Stimulated activated CD8-positive, alpha-beta memory T cell treated with anti-CD3 and anti-CD28 coated beads, Interleukin-4, amount 100 ng/mL, for 1 hour (primary cell): ENCODE measurements at places on chromosomes 1 and 21.

DNA sequence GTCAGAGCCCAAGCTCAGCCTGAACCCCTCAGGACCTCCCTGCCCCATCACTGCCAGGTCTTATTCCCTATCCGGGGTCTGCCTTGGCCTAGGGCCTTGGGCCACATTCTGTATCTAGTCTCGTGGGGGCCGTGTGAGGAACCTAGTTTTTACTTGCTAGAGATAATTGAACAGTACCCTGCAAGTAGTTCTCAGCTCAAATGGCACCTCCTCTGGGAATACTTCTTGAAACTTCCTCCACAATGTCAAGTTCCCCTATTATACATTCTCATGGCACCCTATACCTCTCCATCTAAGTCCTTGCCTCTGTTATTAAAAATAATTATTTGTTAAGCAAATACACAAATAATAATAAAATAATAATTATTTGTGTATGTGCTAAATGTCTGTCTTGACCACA, 32.9 kb upstream of the CSF1 start:
- DNase-seq, result no peak

DNA sequence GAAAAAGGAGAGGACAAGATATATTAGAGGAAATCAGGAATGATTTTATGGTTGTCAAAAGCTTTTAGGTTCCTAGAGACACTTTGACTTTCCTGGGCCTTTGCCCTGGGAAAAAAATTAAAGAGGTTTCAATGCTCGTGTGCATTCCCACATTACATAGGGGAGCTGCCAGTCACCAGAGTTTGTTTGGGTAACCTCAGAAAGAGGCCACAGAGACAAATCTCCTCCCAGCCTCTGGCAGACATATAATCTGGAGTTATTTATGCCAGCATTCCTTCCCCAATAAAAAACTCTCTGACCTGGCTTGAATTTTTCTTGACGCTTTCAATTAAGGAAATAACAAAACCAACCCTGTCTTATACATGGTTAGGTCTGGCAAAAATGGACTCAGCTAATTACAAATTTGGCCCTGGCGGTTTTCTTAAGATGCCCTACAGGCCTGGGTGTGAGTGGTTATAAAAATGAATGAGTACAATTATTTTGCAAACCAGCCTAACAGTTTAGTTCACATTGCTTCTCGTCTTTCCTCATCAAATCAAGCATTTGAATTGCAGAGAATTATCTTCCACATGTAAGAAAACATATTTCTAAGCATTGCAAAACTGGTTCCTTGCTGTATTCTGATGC, 63.7 kb downstream of the WLS start:
- no peak for DNase-seq

GRCh38 chr21:35677298-35677841, 383.0 kb downstream of the SETD4 start:
- no peak for DNase-seq

DNA sequence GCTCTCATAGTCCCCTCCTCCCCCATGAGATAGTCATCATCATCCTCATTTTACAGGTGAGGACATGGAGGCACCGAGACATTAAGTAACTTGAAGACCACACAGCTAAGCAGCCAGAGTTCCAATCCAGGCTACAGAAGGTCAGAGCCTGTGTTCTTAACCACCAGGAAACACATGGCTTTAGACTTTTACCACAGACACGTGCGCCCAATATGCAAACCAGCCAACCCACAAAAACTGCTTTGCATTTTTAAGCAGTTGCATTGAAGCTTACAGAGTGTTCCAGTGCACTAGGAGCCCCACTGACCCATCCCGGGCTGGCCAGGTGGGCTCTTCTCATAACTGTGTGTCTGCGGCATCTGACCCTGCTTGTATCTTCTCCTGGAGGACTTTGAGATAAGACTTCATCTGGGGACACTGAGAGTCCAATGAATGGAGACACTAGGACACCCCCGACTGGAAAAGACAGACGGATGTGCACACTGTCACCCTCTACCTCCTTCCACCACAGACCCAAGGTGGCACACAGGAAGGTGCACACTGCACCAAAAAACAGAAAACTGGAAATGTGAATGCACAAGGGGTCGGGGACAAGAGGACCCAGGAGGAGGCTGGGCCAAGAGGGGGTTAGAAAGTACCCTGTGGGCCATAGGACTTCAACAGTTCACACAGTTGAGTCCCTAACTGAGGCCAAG, 56.4 kb downstream of the ETS2 start:
- no peak for DNase-seq

- no peak for DNase-seq
Observed at GRCh38 chr1:197144570-197145325, 1.7 kb downstream of the ASPM start.

- DNase-seq, result no peak
Observed at GRCh38 chr1:25513666-25514065, 29.7 kb upstream of the LDLRAP1 start.

GRCh38 chr1:110310300-110310699, 28.9 kb upstream of the RBM15 start:
- DNase-seq, result no peak

DNA sequence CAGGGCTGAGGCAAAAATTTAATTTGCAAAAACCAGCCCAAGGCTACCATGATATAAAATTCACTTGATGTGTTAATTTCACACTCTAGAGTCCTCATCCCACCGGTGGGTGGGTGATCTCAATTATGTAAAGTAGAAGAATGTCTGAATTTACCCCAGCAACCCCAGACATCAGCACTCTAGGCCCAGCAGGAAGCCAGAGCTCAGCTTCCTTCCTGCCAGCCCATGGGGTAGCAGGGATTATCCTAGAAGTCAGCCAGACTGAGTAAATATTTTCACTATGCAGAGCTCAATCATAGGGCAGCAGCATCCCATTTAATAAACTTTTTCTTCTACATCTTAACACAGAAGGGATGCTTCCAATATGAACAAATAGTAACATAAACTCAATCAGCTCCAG, 71.0 kb downstream of the SIPA1L2 start:
- no peak for DNase-seq

- no peak for DNase-seq
Observed at GRCh38 chr1:234692966-234693580, 83.1 kb upstream of the IRF2BP2 start.

- no peak for DNase-seq
Observed at GRCh38 chr1:205064301-205064700, 20.0 kb downstream of the TMEM81 start.

- DNase-seq, result no peak
Observed at GRCh38 chr1:233066087-233066486, 115.7 kb downstream of the NTPCR start.

DNA sequence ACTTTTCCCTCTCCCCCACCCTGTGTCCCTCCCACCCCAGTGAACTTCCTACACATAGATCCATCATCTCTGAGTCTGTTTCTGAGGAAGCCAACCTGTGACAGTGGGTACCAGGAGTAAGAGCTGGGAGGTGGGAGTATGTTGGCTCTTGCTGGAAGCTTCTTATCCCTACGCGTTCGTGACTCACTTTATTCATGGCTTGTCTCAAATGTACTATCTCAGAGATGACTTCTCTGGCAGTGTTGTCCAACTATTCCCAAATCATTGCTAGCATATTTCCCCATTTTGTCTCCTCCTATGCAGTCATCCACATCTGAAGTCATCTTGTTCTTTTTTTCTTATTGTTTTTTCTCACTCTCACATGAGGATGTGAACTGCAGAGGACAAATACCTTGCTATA, 88.0 kb downstream of the HIVEP3 start:
- no peak for DNase-seq

DNA sequence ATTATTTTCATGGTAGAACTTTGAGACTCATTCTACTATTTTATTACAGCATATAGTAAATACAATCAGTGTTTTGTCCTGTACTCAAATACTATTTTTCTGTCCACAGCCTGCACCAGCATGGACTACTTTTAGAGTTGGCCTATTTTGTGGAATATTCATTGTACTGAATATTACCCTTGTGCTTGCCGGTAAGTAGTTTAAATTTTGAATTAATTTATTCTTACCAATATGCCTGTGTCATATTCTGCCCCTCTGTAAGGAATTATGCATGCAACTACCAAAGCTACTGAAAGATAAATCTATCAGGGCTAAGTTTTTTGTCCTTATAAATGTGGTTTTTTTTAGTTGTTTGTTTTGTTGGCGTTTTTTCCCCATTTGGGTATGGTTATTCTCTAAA, 101.4 kb upstream of the KIAA1614 start:
- DNase-seq, result no peak

- DNase-seq, result no peak
Observed at GRCh38 chr1:35316264-35316663, 47.8 kb downstream of the ZMYM4 start.

DNA sequence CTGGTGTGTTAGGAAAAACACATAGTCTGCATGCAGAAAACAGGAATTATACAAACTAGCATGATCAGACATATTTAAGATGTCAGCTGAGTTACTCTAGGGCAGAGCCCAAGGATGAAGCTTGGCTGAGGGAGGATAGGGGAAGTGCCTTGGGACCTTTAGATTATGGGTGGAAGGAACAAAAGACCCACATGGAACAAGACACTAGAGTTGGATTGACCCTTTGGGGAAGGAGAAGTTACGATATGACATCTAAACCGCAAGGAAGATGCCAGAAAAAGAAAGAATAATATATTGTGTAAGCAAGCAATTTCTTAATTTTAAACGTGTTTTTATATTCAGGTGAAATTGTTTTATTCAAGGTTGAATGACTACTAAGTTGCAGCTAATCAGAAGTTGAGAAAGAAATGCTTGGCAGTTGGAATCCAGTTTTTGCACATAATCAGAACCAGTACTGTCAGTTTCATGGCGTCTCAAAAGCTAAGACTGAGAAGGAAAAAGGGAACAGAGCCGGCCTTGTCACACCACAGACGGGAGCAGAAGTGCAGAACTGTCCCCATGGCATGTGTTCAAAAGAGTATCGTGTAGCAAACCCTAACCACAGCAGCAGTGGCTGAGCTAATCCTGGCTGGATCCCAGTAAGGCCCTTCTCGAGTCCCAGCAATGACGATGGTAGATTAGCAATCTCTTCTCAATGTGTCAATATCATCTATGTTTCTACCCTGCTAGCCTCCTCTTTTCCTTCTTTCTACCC, 31.2 kb upstream of the IFNAR2 start:
- DNase-seq, result no peak

DNA sequence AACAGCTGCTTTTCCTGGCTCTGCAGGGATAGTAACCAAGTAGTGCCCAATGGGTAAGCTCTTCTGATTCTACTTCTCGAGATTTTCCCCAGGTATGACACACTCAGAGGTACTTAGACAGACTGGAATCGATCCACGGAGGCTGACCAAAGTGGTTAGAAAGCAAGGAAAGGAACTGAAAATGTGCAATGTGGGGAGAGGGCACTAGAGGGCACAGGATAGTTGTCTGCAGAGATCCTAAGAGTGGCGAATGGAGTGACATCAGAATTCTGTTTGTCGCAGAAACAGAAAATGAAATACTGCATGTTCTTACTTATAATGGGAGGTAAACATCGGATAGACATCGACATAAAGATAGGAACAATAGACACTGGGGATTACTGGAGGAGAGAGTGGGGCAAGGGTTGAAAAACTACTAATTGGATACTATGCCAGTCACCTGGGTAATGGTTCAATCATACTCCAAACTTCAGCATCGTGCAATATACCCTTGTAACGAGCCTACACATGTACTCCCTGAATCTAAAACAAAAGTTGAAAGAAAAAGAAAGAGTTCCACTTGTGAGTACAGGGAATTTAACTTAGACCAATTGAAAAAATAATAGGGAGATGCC, 23.3 kb downstream of the CYP2J2 start:
- no peak for DNase-seq

- DNase-seq, result no peak
Observed at GRCh38 chr1:23718482-23718881, 24.8 kb upstream of the ELOA start.

DNA sequence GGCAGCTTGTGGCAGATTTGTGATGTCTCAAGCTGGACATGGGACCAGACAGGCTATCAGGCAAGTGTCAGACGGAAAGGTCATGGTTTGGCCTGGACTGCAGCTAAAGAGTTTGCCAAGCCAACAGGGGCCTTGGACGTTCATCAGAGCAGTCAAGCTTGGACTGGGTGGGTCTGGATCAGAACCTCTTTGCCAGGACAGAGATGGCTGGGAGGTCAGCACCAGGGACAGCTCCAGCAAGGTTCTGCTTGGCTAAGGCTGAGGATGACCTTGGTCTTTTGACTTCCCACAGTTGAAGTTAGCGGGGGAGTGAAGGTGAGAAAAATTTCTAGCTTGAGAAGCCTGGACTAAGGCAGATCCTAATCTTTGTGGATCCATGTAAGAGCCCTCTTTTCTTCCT, 68.1 kb downstream of the GRIK3 start:
- DNase-seq, result no peak

DNA sequence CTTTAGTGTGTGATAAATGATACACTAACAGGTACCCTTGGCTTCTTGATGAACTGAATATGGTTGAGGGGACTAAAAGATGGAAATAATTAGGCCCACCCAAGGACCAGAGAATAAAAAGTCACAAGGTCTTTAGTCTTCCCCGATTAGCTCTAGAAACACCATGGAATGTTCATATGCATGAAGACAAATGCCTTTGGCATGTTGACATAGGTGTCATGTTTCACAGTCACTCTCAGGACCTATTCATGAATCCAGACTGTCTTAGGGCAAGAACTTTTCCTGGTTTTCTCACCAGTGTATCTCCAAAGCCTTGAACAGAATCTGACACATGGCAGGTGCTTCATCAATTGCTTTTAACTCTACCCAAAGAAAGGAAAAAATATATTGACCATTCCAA, 412.8 kb downstream of the AJAP1 start:
- no peak for DNase-seq

- no peak for DNase-seq
Observed at GRCh38 chr1:27225621-27226020, 8.8 kb upstream of the WDTC1 start.

DNA sequence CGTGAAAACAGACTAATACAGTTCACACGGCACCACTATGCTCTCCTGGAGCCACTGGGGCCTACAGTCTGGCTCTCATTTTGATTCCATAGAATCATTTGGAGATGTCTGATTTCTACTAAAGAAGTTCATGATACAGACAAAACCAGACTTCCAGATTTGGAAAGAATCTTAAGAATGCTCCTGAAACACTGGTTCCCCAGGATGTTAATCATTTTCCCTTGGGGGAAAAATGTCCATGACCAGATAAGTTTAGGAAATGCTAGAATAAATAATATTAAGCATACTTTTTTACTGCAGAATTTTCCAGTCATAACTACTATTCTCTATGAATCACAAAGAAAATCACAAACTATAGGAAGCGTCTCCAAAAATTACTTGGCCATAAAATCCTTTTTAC, 63.0 kb upstream of the RGS7 start:
- DNase-seq, result no peak

- no peak for DNase-seq
Observed at GRCh38 chr1:169107603-169108208, 1.2 kb downstream of the ATP1B1 start.
